DMS 273 treated with DMSO at 0.1 percent for 48 hours (cell line): ENCODE measurements at places on chromosomes 2 and 18.

GRCh38 chr2:55718165-55719008 is 24.7 kb upstream of the PNPT1 start:
- no peak for DNase-seq

- DNase-seq: no peak
These were observed 105.8 kb downstream of the PLB1 start for GRCh38 chr2:28601616-28602015.

DNA sequence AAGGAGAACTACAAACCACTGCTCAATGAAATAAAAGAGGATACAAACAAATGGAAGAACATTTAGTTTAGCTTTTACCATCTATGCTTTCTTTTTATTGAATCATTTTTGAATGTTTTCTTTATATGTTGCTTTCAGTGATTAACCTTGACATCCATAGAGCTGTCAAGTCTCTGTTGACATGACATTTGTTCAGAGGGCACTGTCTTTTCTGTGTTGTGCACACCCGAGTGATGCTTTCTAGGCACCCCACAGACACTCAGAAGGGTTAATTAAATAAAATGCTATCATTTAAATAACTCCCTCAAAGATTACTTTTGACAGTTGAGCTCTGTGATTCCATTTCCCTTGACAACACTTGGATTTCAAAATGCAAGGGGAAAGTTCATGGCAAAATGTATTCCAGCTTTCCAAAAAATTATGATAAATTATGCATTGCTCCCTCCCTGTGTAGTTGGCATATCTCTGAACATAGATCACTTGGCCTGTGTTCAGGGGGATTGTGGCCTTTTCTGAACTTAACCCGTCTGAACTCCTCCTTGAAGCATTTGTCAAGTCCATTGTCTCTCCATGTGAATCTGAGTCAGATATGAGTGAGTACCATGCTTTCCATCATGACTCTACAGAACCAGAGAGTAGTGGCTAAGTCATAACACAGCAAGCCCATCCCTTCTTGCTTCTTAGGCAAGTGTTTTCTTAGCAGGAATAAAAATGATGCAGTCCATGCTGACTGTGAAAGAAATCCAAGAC is 372.6 kb downstream of the RPRM start:
- DNase-seq: no peak

- no peak for DNase-seq
These were observed 1.2 kb downstream of the ANKRD53 start for GRCh38 chr2:70979626-70980025.

DNA sequence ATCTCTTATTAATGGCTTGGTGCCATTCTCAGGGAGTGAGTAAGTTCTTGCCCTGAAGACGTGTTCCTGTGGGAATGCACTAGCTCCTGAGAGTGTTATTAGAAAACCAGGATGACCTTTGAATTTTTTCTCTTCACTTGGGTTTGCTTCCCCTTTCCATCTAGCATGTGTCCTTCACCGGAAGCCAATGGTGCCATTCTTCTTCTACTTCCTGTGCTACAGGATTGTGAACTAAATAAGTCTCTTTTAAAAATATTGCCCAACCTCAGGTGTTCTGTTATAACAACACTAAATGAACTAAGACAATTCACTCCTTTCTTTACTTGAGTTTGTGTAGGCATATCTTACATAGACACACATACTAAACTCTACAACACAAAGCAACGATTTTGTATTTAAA is 447.0 kb downstream of the SOX11 start:
- no peak for DNase-seq

- no peak for DNase-seq
These were observed 366.7 kb downstream of the NUP35 start for GRCh38 chr2:183490914-183491313.

- DNase-seq: no peak
These were observed 7.0 kb upstream of the ARID5A start for GRCh38 chr2:96529376-96530143.

DNA sequence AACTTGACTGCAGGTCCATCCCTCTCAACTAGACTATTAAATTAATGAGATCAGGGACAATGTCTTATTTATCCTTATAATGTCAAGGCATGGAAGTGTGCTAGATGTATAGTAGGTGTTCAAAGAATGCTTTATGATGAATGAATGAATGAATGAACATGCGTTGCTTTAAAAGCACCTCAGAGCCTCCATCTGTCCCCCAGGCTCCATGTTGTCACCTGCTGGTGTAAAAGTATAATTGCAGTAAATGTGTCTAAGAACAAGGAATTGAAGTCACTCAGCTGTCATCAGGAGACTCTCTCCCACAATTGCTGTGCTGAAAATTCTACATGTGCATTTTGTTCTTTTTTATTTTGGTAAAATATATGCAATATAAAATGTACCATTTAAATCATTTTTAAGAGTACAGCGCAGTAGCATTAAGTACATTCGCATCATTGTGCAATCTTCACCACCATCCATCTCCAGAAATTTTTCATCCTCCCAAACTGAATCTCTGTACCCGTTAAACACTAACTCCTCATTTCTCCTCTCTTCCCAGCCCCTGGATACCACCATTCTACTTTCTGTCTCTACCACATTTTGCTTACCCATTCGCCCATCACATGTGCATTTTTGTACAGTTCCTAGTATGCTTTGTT is 52.6 kb downstream of the GNAL start:
- DNase-seq: no peak

DNA sequence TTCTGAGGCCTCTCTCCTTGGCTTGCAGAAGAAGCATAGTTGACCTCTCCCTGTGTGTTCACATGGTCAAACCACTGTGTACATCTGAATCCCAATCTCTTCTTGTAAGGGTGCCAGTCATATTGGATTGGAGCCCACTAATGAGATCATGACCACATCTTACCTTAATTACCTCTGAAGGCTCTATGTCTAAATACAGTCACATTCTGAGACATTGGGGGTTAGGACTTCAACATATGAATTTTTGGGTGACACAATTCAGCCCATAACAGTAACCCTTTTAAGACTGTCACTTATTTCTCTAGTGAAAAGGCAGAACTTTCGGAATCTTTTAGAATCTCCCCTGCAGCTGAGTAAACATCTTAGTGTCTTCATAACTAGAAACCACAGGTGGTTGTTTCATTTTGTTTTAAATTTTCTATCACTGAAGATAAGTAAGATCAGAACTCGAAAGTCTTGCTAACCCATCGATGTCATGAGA is 33.3 kb downstream of the BMP10 start:
- no peak for DNase-seq

DNA sequence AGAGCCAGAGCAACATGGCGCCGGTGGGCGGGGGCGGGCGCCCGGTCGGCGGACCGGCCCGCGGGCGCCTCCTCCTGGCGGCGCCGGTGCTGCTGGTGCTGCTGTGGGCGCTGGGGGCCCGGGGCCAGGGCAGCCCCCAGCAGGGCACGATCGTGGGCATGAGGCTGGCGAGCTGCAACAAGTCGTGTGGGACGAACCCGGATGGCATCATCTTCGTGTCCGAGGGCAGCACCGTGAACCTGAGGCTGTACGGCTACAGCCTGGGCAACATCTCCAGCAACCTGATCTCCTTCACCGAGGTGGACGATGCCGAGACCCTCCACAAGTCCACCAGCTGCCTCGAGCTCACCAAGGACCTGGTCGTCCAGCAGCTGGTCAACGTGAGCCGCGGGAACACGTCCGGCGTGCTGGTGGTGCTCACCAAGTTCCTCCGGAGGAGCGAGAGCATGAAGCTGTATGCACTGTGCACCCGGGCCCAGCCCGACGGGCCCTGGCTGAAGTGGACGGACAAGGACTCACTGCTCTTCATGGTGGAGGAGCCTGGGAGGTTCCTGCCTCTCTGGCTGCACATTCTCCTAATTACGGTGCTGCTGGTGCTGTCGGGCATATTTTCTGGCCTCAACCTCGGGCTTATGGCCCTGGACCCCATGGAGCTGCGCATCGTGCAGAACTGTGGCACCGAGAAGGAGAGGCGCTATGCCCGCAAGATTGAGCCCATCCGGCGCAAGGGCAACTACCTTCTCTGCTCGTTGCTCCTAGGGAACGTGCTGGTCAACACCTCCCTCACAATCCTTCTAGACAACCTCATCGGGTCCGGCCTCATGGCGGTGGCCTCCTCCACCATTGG is 507 bp downstream of the CNNM4 start:
- DNase-seq: no peak

DNA sequence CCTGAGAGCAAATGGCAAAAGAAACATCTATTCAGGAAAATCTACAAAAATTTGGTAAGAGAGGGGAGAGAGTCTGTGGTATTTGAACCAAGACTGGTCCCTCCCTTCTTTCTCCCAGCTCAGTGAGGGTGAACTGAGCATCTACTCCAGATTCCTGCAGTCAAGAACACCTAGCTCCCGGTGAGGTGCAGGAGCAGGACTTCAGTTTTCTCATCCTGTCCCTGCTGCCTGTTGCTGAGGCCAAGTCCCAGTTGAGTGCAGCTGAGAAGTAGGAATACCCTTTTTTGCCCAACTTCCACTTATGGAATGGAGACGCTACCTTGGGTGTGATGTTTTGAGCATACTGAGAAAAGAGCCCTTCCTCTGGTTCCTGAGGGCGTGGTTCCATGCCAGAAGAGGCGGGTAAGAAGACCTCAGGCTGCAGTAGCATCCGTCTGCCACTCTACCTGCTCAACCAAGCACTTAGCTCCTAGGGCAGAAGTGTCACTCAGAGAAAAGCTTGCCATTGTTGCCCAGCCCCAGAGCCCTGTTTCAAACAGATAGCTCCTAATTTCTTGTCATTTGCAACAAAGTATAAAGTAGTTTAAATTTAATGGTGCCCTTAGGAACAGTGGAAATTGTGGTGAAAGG is 112.9 kb downstream of the SOS1 start:
- no peak for DNase-seq

- DNase-seq: no peak
These were observed 206.7 kb upstream of the TRIB2 start for GRCh38 chr2:12510070-12510469.

DNA sequence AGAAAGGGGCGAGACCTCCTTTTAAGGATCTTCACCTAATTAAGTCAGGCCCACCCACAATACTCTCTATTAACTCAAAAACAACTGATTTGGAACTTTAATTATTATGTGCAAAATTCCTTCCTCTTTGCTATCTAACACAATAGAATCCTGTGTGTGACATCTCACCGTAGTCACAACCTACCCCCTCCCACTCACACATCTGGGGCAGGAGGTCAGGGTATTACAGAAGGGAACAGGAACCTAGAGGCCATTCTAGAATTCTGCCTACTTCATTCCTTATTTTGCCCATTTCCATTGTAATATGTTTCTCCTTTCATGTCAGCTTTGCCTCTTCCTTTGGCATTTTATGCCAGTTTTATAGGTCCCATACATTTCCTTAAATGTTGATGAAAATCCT is 829.3 kb upstream of the ID2 start:
- no peak for DNase-seq
